ENCODE measurements at places on chromosomes 7 and 10.

DNA sequence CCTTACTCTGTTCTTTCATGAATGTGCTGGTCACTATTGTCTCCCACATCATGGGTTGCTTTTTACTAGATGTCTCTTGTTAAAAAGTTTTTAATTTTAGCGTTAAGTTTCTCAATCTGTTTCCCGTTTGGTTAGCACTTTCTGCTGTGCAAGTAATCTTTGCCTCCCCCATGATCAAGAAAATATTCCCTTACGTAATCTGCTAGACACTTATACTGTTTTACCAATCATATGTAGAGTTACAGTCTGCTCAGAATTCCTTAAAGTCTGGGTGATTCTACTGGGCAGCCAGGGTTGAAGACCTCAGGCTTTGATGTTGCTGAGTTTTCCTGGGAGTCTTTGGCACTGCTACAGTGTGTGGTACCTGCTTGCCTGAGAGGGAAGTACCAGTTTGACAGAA lies 38.2 kb upstream of the RPA3 start:
- no peak for DNase-seq

DNA sequence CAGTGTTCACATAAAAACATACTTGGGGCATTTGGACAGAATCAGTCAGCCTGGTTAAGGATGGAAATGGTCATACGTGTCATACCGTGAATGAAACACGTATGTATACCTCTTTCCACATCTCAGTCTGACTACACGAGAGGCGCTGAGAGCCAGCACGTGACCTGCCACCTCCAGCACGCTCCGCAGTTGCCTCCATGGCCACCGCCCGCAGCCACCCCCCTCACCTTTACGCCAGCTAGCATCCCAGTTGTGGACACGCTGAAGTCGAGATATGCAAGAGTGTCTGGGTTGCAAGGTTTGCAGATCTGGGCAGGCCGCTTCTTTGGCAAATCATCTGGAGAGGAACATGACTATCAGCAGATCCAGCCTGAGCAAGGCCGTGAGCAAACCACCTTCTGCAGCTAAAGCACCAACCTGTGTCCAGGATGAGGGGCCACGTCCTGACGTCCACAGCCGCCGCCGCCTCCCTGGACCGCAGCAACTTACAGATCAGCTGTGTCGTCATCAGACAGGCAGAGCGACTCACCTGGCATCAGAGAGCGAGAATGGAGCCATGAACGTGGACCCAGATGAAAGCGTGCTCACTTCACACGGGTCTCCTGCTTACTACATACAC lies 209.4 kb downstream of the ZMYND11 start:
- DNase-seq: no peak

DNA sequence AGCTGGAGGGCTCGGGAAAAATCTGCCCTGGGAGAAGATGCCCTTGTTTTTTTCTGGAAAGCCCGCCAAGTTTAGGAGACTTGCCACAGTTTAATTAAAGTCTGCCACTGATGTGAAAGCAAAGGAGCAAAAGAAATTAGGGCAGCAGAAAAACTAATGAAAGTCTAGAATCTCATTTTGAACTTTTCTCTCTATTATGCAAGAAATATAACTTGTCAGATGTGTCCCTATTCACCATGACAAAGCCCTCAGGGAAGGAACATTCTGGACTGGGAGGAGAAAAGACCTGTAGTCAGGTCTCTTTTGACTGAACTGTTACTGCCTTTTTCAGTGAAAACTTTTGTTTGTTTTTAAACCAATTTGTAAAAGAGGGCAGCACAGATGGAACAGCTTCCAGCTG lies 715.5 kb downstream of the SORCS3 start:
- no peak for DNase-seq

GRCh38 chr7:158381956-158382355 lies 205.7 kb downstream of the PTPRN2 start:
- DNase-seq: no peak

- no peak for DNase-seq
These were observed 35.6 kb upstream of the PPP1R17 start for GRCh38 chr7:31651234-31652062.

DNA sequence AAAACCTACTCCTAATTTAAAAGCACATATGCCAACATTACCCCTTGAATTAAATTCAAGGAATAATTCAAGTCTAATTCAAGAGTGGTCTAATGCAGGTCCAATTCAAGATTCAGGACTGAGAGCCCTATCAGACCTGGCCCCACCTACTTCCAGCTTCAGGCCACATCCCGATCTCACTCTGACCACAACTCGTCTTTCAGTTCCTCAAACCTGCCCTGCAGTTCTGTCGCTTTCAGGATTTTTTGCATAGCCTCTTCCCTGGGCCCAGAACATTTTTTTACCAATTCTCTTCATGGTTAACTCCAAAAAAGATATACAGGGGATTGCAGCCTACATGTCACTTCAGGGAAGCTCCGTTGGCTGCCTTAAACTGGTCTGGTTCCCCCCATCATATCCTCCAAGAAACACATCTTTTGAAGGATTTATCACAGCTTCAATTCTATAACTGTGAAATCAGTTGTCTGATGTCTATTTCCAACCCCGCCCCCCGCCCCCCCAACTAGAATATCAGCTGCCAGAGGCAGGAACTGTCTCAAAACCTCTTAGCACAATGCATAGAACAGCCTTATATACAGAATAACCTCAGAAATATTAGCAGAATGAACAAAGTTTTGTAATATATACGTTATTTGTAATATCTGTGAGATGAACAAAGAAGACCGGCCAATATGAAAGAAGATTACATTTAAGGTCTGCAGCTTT lies 20.8 kb downstream of the CCDC6 start:
- DNase-seq: no peak

GRCh38 chr7:157339777-157340677 lies 3.2 kb downstream of the DNAJB6 start:
- DNase-seq: peak; percentile 73

DNA sequence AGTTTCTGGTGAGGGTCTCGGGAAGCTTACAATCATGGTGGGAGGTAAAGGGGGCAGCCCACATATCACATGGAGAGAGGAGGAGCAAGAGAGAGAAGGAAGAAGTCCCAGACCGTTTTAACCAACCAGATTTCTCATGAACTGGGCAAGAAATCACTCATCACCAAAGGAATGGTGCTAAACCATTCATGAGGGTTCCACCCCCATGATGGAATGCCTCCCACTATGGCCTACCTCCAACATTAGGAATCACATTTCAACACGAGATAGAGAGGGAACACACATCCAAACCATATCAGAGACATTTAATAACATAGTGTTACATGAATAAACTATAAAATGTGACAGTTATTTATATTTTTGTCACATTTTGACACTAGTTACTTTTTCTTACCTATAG lies 214.8 kb upstream of the MAGI2 start:
- DNase-seq: no peak

- DNase-seq: no peak
These were observed 1.8 kb downstream of the LFNG start for GRCh38 chr7:2521341-2521745.

DNA sequence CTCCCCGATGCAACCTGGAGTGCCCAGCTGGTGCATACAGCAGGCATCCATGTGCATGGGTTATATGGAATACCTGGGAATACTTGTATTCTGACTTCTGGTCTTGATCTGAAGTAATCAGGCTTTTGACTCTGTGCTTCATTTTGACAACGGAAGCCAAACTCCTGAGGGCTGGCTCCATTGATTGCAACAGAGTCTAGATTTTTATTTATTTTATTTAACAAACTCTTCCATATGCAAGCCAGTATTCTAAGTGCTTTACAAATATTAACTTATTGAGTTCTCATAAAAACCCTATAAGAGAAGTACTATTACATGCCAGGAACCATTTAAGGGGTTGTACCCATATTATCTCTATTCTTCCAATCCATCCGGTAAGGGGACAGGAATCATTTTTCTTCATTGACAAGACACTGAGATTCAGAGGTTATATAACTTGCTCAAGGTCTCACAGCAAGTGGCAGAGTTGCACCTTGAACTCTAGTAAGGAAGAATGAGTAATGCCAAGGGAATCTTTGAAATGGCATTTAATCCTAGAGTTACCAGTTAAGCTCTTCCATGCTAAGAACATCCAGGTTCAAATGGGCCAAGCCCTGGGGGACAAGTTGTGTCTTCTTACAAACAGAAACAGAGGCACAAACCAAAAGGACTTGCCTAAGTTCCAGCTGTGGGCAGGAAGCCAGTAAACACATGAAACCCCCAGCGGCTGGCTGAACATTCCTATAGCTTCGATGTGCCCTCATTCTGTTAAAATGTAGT lies 241.0 kb downstream of the WDR11 start:
- no peak for DNase-seq

DNA sequence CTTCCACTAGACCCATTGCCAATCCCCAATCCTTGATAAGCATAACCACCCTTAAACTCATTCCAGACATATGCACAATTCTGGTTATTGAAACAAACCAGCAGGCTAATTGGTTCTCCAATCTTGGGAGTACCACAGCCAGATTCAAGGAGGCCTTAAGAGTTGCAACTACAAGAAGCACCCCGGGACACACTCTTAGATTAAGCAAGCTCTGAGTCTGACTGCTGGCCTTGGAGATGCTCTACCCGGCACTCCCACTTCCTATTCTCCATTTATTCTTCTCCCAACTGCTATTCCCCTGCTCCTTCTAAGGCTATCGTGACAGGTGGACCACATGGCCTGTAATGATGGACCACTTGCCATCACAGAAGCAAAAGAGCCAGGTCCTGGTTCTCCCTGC lies 40.3 kb downstream of the CYTH3 start:
- no peak for DNase-seq

DNA sequence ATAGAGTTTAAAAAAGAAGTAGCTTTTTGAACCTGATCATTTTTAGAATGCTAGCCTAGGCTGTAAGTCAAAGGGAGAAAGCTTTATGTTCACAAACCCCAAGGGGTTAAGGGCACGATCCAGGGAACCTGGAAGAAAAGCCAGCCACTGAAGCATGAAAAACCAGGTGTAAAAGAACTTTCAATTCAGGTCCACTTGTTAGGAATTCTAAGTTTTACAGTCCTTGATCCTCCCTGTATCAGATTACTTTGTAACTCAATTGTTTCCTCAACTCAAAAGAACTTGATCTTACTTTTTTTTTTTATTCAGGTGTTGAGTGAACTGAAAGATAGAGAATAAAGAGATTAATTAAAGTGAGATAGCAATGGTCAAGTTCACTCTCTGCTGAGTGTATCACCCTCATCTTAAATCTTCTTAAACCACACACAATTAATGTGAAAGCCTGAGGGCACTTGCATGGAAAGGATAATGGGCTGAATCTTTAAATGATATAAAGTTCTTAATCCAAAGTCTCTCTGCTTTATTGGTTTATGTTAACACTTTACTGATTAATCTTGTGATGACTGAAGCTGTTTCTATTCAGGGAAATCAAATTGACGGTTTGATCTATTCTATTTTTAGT lies 672.2 kb upstream of the LRRN3 start:
- no peak for DNase-seq

DNA sequence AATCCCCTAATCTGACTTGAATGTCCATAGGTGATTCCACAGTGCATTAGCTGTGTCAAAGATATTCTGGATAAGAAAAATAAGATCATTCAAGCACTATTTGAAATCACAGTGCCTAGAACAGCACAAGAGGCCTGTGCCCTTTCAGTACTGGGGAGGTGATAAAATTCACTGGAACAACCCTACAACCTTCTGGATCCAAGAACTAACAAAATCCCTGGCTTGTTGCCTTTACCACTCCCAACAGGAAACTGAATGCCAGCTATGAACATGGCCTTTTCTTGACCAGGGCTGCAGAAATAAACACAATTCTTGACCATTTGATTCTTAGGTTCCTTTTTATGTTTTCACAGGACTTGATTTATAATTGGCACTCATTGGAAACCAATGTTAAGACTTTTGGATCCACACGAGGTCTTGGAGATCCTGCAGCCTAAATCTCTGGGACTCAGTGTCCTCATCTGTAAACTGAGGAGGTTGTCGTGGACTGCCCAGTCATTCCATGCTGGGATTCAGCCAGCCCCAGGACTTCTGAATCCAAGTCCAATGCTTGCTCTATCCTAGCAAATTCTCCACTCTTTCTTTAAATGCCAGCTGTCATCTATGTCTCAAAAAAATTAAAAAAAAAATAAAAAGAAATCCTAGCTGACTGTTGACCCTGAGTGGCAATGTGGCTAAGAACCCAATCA lies 624.7 kb downstream of the KCNMA1 start:
- no peak for DNase-seq

- DNase-seq: no peak
These were observed 21.3 kb downstream of the CPXM2 start for GRCh38 chr10:123870260-123870659.

DNA sequence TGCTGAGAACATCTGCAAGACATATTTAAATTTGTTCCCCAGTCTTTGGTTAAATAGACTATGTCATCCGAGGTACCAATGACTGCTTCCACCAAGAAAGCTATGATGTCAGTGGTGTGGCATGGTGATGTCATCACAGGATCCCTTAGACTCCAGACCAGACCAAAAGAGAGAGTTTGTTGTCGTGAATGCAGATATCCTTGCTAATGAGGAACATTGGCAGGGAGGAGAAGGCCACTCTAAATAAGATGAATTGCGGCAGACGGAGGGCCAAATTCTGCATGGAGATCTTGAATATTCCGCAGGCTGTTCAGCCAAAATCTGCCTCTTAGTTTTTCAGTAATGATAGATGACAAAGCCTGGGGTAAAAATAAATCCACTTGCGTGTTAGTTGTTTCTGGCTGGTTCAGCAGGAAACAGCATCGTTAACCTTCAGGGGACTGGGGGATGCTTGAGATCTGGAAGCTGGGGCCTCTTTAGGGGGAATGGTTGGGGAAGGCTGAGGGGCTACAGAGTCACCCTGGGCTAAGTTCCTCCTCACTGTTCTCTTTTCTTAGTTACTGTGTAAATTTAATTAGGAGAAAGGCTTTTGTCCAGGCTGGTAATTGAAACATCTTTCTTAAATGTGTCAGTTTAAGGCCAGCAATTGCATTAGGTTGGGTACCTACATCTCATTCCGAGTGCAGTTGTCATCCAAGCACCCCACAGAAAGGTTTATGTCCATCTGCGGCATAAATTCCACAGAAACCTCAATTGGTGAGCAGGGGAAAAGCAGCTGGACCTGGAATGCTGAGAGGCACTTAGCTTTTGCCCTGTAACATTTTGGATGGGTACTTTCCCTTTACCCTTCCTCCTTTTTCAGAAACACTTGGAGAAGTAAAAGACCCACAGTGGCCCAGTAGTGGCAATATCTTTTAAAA lies 11.6 kb upstream of the CAMK1D start:
- no peak for DNase-seq

- no peak for DNase-seq
These were observed 60.4 kb downstream of the VIPR2 start for GRCh38 chr7:159084069-159084801.

DNA sequence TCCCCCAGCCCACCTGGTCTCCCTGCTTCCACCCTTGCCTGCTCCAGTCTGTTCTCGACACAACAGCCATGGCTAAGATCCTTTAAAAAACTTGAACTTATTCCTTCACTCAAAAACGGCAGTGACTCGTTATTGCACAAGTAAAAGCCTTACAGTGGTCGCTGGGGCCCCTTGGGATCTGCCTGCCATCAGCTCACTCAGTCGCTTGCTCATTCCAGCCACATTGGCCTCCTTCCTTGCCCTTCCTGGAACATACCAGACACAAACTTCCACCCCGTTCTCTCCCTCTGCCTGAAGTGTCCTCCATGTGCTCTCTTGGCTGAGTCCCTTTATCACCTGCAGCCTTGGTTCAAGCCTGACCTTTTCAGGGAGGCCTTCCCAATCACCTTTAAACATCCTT lies 4.7 kb downstream of the CCNY start:
- no peak for DNase-seq

- DNase-seq: no peak
These were observed 45.1 kb downstream of the PIP4K2A start for GRCh38 chr10:22669163-22669711.

All from activated CD4-positive, alpha-beta T cell treated with anti-CD3 and anti-CD28 coated beads for 4 hours (primary cell).